ENCODE measurements at places on chromosomes 6 and 20. TPM values are rescaled to one million over a fixed set of nuclear protein-coding genes. Genes with fewer than 3 reads are reported as not detected.

CRISP3 gene
- total RNA-seq = not detected

EPB41L1 gene
- total RNA-seq = 0.19 TPM

- DNase-seq = no peak
Observed at GRCh38 chr6:156928126-156928525, 150.9 kb downstream of the ARID1B start.

GRCh38 chr6:39339096-39339867 is 16.8 kb upstream of the KCNK16 start:
- no peak for DNase-seq

DNA sequence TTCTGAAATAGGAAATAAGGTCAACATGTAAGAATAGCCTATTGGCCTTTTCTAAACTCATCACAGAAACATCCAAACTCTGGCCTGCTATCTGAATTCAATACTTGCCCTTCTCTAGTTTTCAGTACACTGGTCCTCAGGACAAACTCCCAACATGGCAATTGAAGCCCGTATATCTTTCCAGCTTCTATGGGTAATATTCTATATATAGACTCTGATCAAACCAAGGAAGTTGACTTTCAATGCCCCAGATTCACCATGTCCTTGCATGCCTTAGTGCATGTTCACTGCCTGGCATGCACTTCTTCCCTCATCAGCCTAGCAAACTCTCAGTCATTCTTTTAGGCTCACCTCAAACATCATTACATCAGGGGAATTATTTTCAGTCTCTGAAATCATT is 73.2 kb downstream of the RSPO3 start:
- no peak for DNase-seq
